ENCODE measurements at places on chromosomes 1 and 21.

- no peak for DNase-seq
Observed at GRCh38 chr1:7584643-7585042, 186.5 kb upstream of the VAMP3 start.

GRCh38 chr1:149978547-149979023, 31.9 kb downstream of the OTUD7B start:
- DNase-seq, result no peak

DNA sequence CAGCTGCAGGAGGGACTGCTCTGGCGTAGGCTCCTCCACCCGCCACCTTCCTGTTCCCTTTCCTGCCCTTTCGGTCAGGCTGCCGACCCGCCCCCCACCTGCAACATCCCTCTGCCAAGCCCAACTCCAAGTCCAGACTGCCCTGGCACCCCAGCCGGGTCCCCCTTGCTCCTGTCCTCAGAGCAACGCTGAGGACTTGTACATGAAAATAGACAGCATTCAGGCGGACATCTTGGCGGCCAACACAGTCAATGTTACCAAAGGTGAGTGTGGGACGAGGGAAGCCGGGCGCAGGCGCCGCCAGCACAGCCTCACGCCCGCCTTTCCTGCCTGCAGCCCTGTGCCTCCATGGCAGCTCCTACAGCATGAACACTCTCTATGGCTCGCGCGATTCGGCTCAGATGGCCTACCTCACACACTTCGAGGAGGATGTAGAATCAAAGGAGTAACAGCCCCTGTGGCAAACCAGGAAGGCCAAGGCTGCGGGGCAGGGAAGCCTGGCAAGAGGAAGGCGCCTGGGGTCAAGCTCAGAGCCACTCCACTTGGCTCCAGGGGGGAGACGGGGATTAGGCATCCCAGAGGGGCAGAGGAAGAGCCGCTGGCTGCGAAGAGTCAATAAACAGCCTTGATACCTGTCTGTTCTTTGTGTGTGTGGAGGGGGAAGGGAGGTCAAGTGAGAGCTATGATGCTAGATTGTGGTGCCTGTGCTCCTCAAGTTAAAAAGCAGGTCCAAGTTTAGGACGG, 5.8 kb downstream of the RNU5D-1 start:
- DNase-seq, result no peak

- no peak for DNase-seq
Observed at GRCh38 chr1:207878939-207879338, 32.0 kb downstream of the CD34 start.

GRCh38 chr1:215590779-215591491, 23.8 kb downstream of the KCTD3 start:
- no peak for DNase-seq

- DNase-seq, result no peak
Observed at GRCh38 chr1:82260051-82260450, 459.3 kb downstream of the ADGRL2 start.

- no peak for DNase-seq
Observed at GRCh38 chr1:43566382-43567044, 35.8 kb downstream of the PTPRF start.

DNA sequence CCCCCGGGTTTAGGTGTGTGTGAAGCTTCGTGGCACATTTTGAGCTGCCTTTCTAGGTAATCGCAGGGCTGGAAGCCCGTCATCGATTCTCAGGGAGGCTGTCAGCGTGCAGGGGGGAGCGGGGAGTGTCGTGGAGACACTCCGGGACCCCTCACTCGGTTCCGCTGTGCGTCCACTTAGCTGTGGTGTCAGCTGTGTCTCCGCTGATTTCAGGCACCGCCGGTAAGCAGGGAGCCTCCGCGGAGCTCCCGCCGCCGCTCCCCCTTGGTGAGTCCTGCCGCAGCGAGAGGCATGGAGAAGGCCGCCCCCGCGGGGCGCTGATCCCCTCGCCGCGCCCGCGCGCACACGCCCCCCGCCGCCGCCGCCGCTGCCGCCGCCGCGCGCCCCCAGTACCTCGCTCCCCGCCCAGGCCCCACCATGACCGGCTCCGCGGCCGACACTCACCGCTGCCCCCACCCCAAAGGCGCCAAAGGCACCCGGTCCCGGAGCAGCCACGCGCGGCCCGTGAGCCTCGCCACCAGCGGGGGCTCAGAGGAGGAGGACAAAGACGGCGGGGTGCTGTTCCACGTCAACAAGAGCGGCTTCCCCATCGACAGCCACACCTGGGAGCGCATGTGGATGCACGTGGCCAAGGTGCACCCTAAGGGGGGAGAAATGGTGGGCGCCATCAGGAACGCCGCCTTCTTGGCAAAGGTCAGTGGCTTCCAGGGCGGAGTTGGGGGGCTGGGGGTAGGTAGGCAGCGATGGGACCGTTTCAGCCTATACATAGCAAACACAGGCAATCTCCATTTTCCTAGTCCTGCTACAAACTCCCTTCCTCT, 995 bp downstream of the VASH2 start:
- DNase-seq, result no peak

GRCh38 chr1:29105822-29106221, 17.9 kb downstream of the TMEM200B start:
- DNase-seq, result no peak

DNA sequence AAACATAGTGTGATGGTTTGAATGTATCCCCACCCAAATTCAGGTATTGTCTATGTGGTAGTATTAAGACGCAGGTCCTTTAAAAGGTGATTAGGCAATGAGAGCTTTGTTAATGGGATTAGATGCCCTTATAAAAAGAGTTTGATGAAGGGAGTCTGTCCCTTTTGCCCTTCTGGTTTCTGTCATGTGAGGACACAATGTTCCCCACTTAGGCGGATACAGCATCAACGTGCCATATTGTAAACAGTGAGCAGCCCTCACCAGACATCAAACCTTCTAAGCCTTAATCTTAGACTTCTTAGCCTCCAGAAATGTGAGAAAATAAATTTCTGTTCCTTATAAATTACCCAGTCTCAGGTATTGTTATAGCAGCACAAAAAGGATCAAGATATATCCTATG, 172.8 kb downstream of the FAF1 start:
- DNase-seq, result no peak

GRCh38 chr1:208093754-208094719, 150.1 kb downstream of the PLXNA2 start:
- peak; percentile 38 for DNase-seq

DNA sequence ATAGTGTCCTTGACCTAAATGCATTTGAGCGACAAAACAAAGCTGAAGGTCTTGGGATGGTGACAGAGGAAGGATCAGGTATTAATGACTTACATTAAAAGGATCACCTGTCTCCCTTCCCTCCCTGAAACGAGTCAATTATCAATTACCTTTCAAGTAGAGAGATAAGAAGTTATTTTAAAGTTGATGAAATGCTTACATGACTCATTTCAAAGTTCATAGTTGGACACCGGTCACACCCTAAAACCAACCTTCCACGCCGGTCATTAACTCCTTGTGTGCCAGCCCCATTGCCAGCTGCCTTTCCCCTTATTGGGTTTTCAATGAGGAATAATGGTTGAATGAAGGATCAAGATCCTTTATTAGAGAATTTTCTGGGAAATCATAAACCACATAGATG, 129.8 kb downstream of the ZP4 start:
- no peak for DNase-seq

- no peak for DNase-seq
Observed at GRCh38 chr1:42737257-42737656, 2.8 kb downstream of the CLDN19 start.

Measured in stimulated activated CD4-positive, alpha-beta T cell treated with anti-CD3 and anti-CD28 coated beads, Interleukin-12 subunit alpha, Interleukin-12 subunit beta, amount 100 ng/mL, for 48 hours (primary cell).